ENCODE measurements at places on chromosomes 16 and 17.

GRCh38 chr16:55817236-55817912 is 15.5 kb downstream of the CES1 start:
- no peak for DNase-seq

DNA sequence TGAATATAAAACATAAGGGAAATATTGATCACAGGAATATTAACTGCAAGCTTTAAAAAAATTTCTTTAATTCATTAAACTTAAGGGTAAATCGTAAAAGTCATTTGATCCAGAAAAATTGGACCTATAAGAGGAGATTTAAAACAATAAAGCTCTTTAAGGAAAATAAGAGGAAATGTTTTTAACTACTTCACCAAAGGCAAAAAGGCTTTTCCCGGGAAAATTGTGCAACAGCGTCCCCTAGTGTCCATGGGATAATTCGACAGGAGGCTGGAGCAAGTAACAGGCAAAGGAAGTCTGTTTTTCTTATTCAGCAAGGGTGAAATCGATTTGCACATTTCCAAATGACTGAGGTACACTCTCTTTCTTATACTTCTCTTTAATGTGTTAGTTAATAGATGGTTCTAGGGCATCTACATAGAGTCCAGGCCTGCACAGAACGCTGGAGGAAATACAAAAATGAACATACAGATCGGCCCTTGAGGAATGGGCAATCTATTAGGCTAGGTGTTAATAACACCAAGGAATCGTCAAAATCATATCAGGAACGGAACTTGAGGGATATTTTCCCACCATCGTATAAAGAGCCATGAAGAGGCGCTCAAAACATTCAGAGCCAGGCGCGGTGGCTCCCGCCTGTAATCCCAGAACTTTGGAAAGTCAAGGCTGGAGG is 61.4 kb downstream of the ZNF18 start:
- peak; percentile 52 for DNase-seq

- no peak for DNase-seq
Measured at GRCh38 chr17:66383333-66383732, 80.9 kb downstream of the PRKCA start.

DNA sequence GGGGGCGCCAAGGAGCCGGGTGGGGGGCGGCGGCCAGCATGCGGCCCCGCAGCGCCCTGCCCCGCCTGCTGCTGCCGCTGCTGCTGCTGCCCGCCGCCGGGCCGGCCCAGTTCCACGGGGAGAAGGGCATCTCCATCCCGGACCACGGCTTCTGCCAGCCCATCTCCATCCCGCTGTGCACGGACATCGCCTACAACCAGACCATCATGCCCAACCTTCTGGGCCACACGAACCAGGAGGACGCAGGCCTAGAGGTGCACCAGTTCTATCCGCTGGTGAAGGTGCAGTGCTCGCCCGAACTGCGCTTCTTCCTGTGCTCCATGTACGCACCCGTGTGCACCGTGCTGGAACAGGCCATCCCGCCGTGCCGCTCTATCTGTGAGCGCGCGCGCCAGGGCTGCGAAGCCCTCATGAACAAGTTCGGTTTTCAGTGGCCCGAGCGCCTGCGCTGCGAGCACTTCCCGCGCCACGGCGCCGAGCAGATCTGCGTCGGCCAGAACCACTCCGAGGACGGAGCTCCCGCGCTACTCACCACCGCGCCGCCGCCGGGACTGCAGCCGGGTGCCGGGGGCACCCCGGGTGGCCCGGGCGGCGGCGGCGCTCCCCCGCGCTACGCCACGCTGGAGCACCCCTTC is 484 bp downstream of the FZD2 start:
- DNase-seq = no peak

DNA sequence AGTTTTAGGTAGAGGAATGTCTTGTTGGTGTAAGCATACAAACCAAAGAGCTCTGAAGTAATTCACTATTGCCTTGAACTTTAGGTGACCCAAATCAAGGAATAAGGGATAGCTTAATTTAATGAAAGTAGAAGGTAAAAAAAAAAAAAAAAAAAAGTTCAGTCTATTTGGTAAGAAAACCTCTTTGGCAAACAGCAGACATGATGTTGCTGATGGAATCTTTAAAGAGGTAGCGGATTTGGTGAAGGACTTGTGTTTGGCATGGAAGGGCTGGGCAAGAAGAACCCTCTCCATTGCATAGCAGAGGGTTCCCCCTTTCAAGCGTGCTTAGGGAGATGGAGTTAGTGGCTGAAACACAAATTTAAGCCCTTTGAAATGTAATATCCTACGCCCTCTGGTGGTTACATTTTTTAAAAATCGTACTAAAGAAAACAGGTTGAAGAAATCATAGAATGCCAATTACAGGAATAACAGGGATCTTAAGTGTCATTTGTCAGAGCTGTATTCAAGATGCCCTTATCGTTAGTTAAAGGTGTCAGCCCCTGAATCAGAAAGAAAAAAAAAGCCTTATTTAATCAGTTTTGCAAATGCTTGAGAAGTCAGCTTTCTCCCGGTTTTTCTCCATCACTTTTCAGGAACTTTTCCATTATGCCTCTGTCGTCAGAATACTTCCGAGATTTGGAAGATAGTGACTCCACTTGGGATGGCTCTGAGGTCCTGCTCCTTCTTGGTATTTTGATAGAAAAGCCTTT is 383.1 kb downstream of the KCNJ2 start:
- DNase-seq = peak; percentile 38

GRCh38 chr16:1667271-1667670 is 10.8 kb upstream of the JPT2 start:
- no peak for DNase-seq

GRCh38 chr16:4981473-4981872 is 23.3 kb downstream of the SEC14L5 start:
- DNase-seq = no peak

DNA sequence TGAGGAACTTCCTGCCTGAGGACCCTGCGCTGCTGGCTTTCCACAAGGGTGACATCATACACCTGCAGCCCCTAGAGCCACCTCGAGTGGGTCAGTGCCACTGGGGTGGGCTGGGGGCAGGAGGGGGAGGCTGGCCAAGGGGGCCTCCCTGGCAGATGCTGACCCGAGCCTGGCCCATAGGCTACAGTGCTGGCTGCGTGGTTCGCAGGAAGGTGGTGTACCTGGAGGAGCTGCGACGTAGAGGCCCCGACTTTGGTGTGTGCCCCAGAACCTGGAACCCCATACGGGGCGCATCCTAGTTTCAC is 26.7 kb upstream of the ALKBH5 start:
- DNase-seq = no peak

GRCh38 chr17:17831208-17832031 is 5.4 kb downstream of the SREBF1 start:
- no peak for DNase-seq

DNA sequence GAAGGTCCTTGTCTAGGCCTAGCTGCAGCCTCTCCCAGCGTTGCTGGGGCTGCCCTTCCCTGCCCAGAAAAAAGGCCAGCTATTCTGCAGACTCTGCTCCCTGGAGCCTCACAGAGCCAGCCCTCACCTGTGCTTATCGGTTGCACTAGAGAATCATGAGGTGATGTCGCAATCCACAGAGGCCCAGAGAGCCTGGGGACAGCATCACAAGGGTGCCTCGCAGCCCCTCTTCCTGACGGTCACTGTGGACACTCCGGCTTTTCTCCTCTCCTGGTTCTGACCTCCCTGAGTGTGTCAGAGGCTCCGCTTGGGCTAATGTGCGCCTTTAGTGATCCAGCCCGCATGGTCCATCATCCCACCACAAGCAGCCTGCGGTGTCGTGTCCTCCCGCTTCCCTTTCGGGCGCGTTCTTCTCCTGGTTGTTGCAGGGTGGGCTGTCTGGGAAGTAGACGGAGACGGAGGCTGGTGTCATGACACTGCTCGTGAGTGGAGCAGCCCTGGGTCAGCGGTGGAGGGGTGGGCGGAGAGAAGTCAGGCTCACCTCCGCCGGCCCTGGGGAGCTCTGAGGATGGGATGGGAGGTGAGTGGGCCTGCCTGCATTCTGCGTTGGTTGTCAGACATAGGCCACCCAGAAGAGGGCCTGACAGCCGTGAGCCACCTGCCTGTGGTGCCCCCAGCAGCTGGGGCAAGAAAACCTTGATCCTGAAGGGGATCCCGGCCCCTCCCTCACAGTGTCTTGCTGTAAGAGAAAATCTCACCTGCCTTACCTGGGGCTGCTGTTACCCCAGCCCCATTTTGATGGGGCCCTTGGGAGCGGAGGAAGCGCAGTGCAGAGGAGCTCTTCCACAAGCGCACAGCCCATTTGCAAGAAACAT is 165.9 kb upstream of the CHMP6 start:
- no peak for DNase-seq

DNA sequence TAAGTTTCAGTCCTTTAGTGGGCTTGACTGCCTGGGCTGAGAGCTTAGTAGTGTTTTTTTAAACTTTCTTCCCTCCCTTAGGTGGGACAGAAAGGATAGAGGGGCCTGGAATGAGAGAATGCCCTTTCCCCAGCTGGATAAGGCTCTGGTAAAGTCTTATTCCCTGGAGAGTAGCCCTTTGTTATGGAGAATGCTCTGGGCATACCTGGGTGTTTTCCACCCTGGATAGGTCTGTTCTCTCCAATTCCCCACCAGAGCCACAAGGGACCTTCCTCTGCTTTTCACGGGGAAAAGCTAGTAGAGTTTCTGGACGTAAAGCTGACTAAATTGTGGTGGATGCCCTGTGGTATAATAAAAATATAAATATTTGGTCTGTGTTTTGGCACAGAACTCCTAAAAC is 164.1 kb downstream of the HS3ST4 start:
- DNase-seq = no peak

DNA sequence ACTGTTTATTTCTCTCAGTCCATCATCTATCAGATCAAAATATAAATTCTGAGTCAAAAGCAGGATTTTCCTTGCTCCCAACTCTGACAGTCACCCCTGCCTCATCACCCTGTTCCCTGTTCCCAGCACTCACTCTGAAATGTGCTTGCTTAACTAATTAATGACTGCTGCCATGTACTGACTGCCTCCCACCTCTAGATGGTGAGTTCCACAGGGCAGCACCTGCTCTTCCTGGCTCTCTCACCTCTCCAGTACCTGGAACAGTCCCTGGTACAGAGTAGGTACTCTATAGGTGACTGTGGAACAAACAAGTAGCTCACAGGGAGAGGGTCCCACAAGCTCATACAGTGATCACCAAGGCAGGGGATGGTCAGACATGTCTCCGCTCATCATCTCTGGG is 114.3 kb upstream of the C16orf82 start:
- DNase-seq = no peak

- peak; percentile 94 for DNase-seq
Measured at GRCh38 chr17:3845621-3846436, at the start of gene NCBP3. TSS of gene NCBP3 (minus strand) at chr17:3846246. CDS start at chr17:3846223, 23 bp downstream.

GRCh38 chr16:70634861-70635260 is 11.5 kb upstream of the IL34 start:
- no peak for DNase-seq

DNA sequence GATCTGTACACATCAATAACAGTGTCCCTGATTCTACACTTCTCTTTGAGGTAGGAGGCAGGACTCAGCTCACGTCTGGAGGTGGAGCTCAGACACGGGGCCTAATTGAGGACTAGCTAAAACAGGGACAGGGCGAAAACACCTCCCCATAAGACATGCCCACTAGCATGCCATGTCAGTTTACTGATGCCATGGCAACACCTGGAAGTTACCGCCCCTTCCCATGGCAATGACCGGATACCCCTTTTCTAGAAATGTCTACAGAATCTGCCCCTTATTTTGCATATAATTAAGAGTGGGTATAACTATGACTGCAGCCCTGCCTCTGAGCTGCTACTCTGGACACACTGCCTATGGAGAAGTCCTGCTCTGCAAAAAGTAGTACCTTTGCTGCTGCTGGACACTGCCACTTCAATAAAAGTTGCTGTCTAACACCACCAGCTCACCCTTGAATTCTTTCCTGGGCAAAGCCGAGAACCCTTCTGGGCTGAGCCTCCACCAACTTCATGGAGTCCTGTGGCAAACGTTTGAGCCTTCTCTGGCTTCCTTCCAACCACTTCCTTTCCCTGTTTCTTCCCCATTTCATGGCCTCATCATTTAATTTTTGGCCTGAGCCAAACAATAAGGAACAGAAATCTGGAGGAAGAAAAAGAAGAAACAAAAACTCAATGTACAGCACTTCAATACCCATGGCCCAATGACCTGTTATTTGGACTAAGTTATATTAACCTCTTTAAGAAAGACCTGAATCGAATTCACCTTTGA is 21.0 kb downstream of the PHB1 start:
- no peak for DNase-seq

- no peak for DNase-seq
Measured at GRCh38 chr16:67657751-67658518, 2.1 kb downstream of the ACD start.

DNA sequence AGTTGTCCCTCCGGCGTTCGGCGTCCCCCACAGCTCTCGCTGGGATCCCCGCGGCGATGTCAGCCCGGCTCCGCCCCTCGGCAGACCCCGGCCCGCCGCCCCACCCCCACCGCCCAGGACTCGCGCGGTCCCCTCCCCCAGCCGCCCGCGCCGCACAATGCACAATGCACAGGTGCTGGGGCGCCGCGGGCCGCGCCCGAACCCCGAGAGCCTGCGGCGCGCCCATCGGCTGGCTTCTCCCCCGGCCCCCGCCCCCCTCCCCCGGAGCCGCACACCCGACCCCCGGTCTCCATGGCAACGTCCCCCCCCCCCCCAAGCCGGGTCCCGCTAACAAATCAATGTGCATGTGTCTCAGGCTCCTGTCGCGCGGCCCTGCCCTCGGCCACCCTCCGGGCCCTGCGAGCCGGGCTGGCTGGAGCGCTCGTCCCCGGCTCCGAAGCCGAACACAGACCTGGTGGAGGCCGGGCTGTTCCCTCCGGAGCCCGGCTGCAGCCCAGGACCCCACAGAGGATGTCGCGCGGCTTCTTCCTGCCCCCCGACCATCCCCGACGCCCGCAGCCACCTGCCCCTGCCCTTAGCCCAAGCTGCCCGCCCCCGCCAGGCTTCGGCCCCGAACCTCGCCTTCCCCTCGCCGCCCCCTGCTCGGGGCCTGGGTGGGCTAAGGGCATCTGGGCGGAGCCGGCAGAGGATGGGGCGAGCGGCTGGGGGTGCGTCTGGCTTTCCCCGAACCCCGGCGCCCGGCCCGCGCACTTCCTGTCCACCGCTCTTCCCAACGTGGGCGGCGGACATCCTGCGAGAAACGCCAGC is 818 bp upstream of the CBX8 start:
- no peak for DNase-seq

- DNase-seq = no peak
Measured at GRCh38 chr17:70763018-70763417, 593.7 kb downstream of the KCNJ2 start.

DNA sequence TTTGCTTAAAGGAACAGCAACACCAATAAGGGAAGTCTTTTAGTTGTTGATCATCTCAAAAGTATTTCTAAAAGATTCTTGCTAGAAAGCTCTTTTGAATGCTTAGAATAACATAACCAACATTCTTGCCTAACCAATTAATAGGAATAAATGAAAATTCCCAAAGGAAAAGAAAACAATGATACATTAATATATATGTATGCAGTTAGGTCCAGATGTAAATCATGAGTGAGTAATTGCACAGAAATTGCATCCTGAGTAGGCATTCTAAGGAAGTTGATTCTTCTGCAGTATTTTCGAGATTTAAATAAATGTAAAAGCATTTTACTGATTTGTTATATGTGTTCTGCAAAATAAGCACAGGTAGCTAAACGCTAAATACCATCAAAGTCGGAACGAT is 22.1 kb downstream of the COX10 start:
- no peak for DNase-seq
